Smooth muscle cell of trachea (primary cell): ENCODE measurements at places on chromosomes 11 and 22. TPM values are rescaled to one million over a fixed set of nuclear protein-coding genes. Genes with fewer than 3 reads are reported as not detected.

The BIK gene
- not detected in 2 replicates for total RNA-seq

The LRRN4CL gene
- total RNA-seq, result 68.9 and 89.6 TPM in 2 replicates

The XKR3 gene
- total RNA-seq, result under 0.01 and 0.15 TPM in 2 replicates

The MRE11 gene
- total RNA-seq, result 10.3 and 16.0 TPM in 2 replicates

The CAPN5 gene
- total RNA-seq, result 34.5 and 52.6 TPM in 2 replicates

The SLC16A8 gene
- total RNA-seq, result 0.17 TPM in 1 of 2 replicates, not detected in the other

The OR10D3 gene
- total RNA-seq, result not detected in 2 replicates

The ART1 gene
- not detected in 2 replicates for total RNA-seq

The OR4D5 gene
- total RNA-seq, result not detected in 2 replicates

The PGA4 gene
- 0.66 TPM in 1 of 2 replicates, not detected in the other for total RNA-seq

The MUC5AC gene
- not detected in 2 replicates for total RNA-seq

The DBX1 gene
- not detected in 2 replicates for total RNA-seq

The IRF7 gene
- 7.7 and 11.9 TPM in 2 replicates for total RNA-seq

The IGF2 gene
- total RNA-seq, result under 0.01 and 2.6 TPM in 2 replicates

The GALNT18 gene
- total RNA-seq, result 3.8 and 4.6 TPM in 2 replicates

The TRIM48 gene
- total RNA-seq, result not detected in 2 replicates

The PKP3 gene
- 1.7 and 2.8 TPM in 2 replicates for total RNA-seq

The EXPH5 gene
- 2.3 and 4.7 TPM in 2 replicates for total RNA-seq

The GLYATL2 gene
- total RNA-seq, result 1.7 and 5.5 TPM in 2 replicates

The NELL1 gene
- not detected in 2 replicates for total RNA-seq

The SMDT1 gene
- 4.1 and 6.7 TPM in 2 replicates for total RNA-seq

The THAP12 gene
- total RNA-seq, result 41.7 and 64.1 TPM in 2 replicates

The LUZP2 gene
- under 0.01 TPM in 1 of 2 replicates, not detected in the other for total RNA-seq

The BEST1 gene
- total RNA-seq, result 3.2 and 13.1 TPM in 2 replicates

The VSIG2 gene
- total RNA-seq, result 0.33 TPM in 1 of 2 replicates, not detected in the other

The CATSPERZ gene
- total RNA-seq, result 0.44 and 0.66 TPM in 2 replicates

The P2RY6 gene
- total RNA-seq, result 0.17 TPM in 1 of 2 replicates, not detected in the other

The SMC1B gene
- total RNA-seq, result not detected in 2 replicates

The FAM83F gene
- total RNA-seq, result under 0.01 TPM in 1 of 2 replicates, not detected in the other

The SLC22A25 gene
- total RNA-seq, result not detected in 2 replicates

The DGCR6 gene
- total RNA-seq, result 0.15 and 1.5 TPM in 2 replicates

The TRIM6 gene
- total RNA-seq, result 3.3 and 9.7 TPM in 2 replicates

The DHCR7 gene
- 37.2 and 44.8 TPM in 2 replicates for total RNA-seq

The TAGLN gene
- total RNA-seq, result 109 and 172 TPM in 2 replicates

The MYBPC3 gene
- not detected in 2 replicates for total RNA-seq

The POU2AF3 gene
- not detected in 2 replicates for total RNA-seq

The SOX10 gene
- total RNA-seq, result not detected in 2 replicates

The C11orf21 gene
- not detected in 2 replicates for total RNA-seq
